Putamen (tissue), 1 donor: ENCODE measurements at places on chromosomes 1 and 21.

GRCh38 chr1:156100205-156100995 is 14.1 kb upstream of the LMNA start:
- no peak for DNase-seq

- no peak for DNase-seq
Observed at GRCh38 chr1:92476071-92476631, 10.6 kb downstream of the GFI1 start.

DNA sequence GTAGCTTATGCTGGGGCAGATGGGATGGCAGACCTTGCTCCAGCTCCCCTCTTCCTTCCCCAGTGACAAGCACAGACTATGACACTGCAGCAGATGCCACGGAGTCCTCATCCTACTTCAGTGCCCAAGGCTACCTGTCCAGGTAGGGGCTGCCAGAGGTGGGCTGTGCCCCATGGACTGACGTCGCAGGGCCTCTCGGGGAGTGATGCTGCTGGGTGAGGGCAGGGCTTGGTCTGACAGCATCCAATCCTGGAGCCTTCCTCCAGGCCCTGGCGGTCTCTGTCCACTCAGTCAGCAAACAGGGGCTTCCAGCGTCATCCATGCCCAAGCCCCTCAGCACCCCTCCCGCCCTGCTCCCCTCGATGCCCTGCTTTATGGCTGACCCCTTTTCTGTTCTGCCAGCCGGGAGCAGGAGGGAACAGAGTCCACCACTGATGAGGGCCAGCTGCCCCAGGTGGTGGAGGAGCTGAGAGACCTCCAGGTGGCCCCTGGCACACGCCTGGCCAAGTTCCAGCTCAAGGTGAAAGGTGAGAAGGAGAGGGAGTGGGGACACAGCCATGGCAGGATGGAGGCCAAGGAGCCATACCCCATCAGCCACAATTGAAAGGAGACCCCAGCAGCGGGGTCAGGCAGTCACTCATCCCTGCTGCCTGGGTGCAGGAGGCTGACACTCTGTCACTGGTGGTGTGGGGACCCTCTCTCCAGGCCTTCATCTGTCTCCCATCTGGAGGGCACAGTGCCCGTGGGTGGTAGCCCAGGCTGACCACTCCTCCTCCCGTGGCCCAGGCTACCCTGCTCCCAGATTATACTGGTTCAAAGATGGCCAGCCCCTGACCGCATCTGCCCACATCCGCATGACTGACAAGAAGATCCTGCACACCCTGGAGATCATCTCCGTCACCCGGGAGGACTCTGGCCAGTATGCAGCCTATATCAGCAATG is 73.6 kb downstream of the TRIM11 start:
- no peak for DNase-seq

- DNase-seq: no peak
Observed at GRCh38 chr1:246483569-246483933, 23.5 kb downstream of the SMYD3 start.

- DNase-seq: no peak
Observed at GRCh38 chr1:207030522-207031009, 2.0 kb downstream of the C1orf116 start.

DNA sequence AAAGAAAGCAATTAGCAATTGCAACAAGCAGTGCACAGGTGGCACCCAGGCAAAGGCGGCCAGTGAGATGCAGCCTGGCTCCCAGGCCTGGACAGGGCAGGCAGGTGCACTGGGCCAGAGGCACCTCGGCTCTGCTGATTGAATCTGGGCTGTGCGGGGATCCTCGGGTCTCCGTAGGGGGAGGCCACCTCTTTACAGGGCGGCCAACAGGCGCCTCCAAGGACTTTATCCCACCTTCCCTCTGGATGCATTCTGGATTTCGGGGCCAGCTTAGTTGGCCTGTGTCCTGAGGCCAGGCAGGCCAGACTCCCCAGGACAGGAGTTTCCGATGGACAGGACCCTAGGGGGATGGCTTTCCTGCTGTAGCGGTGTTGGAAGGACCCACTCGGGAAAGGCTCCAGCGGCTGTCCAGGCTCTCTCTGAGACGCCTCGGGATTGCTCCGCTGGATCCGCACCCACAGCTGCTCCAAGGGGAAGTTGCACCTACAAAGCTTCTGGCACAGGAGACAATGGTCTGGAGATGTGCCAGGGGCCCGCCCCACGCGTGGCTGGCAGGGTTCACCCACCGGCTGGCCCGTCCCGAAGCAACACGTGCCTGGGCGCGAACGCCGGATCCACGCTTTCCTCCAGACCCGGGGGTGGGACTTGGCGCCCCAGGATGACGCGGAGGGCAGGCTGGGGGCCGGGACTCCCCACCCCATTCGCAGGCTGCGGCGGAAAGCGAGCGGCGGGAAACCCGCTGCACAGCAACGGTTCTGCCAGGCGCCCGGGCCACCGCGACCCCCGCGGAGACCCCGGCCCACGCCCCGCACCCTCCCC is 810 bp downstream of the SLC19A1 start:
- no peak for DNase-seq

DNA sequence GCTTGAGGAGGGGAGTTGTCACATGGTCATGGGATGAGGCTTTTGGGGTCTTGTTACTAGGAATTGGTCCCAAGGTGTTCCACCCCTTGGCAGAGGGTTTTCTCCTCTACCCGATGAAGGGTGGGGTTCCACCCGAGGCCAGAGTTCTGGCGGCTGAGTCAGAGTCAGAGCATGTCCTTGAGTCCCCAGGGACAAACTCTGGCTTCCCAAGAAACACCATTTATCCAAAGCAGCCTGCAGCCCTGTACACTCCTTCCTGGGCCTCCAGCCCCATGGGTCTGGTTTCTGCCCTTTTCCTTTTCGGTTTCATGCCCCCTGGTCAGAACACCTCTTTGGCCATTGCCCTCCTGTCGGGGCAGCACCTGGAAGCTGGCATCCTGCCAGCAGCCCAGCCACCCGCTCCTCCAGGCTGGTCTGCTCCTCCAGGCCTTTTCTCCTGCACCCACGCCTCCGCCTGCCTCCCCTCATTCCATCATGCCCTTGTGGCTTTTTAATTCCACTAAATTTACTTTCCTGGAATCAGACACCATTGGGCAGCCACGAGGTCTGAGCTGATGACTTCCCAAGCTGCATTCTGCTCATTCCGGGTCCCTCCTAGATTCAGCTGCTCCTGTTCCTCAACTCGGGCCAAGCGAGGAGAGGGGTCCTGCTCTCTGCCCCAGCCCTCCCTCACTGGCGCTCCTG is 301.7 kb upstream of the VAMP3 start:
- no peak for DNase-seq

- no peak for DNase-seq
Observed at GRCh38 chr1:53086491-53087070, 24.6 kb downstream of the PODN start.

GRCh38 chr1:162281426-162281825 is 95.2 kb downstream of the SPATA46 start:
- DNase-seq: no peak

- no peak for DNase-seq
Observed at GRCh38 chr1:13570924-13571323, 12.7 kb upstream of the PDPN start.

DNA sequence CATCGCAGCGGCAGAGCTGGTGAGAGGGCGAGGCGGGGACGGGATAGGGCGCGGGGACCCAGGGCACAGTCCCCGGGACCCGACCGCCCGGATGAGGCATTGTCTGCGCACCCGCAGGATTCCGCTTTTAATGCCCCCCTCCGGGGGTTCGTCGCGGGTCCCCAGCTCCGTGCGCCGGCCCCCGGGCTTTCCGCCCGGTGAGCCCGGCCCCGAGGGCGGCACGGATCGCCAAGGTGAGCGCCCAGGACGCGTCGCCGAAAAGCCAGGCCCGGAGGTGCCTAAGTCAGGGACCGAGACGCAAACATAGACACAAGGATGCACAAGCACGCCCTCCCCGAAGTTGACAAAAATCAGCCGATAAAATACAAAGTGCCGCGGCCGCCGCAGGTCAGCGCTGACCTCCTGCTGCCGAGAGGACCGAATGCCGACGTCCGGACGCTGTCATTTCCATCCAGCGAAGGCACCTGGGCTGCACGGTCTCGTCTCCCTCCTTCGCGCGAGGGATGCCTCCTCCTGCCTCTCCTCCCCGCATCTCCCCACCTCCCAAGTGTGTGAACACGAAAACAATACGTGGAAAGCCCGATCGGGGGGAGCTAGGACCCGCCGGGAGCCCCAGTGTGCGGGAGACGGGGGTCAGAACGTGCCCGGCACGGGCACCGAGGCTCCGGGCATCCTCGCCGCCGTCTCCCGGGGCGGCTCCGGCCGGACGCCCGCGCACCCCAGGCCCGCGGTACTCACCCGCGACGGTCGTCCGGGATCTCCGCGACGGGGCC is 101.1 kb upstream of the SOD1 start:
- peak; percentile 62 for DNase-seq
